ENCODE measurements at places on chromosomes 7 and 10.
A peak's percentile ranks its signal among the peaks of the same experiment; 100 is the strongest.

GRCh38 chr7:51013218-51013786 lies 230.6 kb upstream of the GRB10 start:
- DNase-seq, result no peak

DNA sequence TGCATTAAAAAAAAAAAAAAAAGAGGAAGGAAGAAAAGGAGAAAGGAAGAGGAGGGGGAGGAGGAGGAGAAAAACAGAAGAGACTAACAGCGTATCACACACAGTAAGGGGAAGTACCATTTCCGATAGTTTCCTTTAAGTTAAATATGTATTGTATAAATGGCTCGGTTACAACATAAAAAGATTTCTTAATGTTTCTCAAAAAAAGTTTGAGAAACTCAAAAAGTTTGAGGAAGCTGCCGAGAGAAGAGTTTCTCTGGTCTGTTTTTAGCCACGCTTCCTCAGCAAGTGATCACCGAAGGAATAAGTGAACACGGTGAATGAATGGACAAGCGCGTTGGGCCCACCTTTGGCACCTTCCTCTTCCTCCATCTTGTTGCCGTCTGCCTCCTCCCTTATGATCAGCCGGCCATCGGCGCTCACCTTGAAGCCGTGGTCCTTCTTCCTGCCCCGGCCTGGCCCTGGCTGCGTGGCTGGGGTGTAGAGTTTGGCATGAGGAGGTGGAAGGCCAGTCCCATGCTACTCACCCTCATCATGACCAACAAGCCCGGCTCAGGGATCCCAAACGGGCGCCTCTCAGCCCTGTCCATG lies 31.3 kb upstream of the FRAT2 start:
- DNase-seq, result no peak

- DNase-seq, result peak; percentile 36
Measured at GRCh38 chr10:87850742-87851205, 12.6 kb downstream of the KLLN start.

GRCh38 chr7:32115831-32116230 lies 45.6 kb upstream of the PDE1C start:
- no peak for DNase-seq

DNA sequence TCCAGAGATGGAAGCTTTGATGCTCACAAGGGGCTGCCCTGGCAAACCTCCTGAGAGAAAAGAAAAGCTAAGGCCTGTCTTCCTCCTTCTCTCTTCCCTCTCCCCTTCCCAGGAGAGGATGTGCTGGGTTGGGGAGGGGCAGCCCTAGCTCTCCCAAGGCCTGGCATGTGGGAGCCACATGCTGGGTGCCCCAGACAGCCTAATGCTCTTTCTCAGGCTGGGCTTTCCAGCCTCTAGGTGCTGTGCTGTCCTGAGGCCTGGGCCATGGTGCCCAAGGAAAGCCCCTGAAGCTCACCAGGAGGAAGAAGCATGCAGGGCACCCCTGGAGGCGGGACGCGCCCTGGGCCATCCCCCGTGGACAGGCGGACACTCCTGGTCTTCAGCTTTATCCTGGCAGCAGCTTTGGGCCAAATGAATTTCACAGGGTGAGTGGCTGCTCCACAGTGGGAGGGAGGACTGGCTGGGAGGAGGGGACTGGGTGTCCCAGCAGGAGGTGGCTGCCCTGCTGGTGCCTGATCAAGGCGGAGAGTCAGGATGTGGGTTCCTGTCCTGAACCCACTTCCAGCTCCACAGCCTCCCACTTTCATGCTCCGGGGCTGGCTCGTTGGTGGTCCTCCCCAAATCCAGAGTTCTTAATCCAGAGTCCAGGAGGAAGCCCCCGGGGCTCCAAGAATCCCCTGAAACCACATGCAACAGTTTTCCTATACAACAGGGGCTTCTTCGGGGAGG lies 1.7 kb downstream of the CPA5 start:
- DNase-seq, result no peak

- no peak for DNase-seq
Measured at GRCh38 chr10:116311706-116312490, 12.3 kb upstream of the CCDC172 start.

DNA sequence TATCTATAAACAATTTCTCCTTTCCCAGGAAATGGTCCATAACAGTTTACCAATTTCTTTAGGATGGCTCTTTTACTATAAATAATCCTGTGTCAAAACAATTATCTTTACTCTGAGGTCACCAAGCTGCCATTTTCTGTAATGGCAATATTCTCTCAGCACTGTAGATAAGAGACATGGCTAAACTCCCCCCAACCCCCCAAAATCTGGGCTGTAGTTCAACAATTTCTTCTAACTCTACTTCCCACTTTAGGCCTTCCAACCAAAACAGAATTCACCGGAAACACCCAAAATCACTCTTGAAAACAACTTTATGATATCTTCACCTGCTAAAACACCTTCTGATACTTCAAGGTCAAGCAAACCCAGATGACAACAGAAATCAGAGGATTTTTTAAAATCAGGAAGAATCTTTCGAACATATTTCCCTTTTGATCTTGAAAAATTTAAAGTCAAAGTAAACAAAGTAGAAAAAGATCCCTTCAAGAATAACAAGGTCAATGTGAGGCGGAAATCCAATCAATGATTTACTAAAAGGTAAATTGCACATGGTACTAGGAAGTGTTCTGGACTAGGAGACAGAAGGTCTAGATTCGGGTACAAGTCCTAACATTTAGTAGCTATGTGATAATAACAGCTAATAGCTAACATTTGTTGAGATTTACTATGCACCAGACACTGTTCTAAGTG lies 176.8 kb downstream of the CPEB3 start:
- no peak for DNase-seq

GRCh38 chr7:82015751-82016150 lies 245.9 kb upstream of the HGF start:
- no peak for DNase-seq

GRCh38 chr10:119330342-119330741 lies 123.0 kb downstream of the GRK5 start:
- DNase-seq, result no peak

GRCh38 chr7:131890176-131890575 lies 333.7 kb upstream of the PODXL start:
- no peak for DNase-seq

DNA sequence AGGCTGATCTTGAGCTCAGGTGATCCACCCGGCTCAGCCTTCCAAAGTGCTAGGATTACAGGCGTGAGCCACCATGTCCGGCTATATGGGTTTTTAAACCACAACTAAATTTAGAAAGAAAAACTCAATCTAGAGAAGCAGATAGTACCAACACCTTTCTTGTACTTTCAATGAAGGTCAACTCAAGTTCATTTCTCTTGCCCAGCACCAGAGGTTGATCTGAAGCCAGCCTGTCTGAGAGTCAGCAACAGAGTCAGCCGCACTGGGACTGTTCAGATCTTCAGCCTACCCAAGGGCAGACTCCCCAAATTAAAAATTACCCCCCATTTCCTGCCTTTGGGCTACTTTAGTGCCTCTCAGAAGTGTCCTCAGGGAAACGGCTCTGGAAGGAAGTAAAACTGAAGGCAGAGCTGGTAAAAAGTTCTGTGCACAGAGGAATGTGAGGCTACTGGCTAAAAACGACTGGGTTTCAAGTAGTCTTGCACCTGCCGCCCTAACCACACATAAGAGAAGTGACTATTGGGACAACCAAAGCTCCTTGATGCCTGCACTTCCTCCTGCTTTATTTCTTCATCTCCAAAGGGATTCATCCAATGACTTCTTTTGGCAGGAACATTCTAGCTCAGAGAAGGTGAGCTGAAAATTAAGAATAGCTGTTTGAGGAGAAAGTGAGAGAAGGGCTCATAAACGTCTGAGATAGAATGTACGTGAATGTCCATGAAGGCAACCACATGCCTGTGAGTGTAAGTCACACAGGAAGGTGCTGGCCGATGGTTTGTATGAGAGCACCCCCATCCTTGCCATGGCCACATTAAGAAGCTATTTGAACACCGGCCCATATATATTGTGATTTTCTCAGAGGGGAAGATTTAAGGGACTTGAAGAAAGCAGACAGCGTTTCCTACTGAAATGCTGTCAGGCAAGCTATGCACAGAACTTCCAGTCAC lies 142.4 kb upstream of the PRR15 start:
- no peak for DNase-seq

DNA sequence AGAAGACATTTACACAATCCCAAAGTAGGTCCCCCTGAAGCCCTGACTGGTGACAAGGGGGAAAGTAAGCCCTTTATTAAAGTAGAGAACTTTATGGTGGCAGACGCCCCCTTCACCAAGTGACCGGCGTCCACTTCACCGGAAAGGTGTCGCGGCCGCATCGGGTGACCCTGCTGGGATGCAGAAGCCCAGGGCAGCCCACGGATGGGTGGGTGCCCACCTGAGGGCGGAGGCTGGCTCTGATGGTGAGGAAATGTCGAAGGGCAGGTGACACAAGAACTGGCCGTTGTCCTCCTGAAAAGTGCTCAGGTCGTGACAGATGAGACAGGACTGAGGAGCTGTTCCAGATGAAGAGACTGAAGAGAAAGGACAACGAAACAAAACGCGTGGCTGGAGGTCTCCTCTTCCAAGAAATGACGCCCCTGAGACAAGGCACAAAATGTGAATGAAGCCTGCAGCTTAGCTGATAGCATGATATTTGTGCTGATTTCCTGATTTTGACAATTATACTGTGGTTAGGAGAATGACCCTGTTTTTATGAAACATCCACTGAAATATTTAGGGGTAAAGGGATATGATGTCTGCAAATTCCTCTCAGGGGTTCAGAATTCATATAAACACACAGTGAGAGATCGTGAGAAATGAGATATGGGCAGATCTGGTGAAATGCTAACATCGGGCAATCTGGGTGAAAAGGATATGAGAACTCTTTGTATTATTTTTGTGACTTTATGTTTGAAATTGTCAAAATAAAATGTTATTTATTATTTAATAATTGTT lies 123.9 kb downstream of the PRKAG2 start:
- no peak for DNase-seq

DNA sequence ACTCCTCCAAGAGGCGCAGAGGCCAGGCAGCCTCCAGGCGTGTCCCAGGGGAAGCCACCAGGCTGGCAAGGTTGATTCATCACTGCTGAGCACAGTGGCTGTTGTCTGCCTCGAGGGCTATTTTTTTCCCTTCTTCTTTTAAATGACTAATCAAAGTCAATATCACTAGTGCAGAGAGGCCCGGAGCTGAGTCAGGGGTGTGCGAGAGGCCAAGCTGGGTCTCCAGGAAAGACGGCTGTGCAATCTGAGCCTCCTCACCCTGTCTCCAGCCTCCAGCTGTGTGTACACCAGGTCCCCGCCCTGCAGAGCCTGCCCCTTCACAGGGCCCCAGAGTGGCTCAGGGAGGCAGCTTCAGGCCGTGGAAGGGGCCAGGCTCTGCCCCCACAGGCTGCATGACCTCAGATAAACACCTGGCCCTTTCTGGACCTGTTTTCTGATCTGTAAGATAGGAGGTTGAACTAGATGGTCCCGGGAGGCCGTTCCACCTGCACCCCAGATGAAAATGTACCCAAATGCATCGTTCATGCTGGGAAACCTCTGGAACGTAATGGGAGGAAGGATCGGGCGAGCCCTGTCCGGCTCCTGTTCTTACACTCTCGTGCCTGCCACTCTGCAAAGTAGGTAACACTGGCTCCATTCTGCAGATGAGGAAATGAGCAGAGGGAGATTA lies 3.7 kb downstream of the STX1A start:
- DNase-seq, result no peak

DNA sequence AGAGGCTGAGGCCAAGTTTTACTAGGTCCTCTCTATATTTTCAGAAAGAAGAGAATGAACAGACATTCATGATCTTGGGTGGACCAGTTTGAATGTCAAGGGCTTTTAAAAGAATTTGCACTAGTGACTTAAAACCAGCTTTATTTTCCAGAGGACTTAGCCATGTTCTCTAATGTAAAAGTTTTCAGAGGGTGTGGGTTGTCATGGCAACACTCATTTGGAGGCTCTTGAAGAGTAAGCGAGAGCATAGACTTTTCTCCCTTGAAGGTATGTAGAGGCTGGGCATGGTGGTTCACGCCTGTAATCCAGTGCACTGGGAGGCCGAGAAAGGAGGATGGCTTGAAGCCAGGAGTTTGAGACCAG lies 61.1 kb downstream of the GATA3 start:
- no peak for DNase-seq

GRCh38 chr10:70060389-70060788 lies 7.7 kb downstream of the MACROH2A2 start:
- no peak for DNase-seq

GRCh38 chr10:123537188-123537961 lies 128.8 kb upstream of the GPR26 start:
- no peak for DNase-seq

DNA sequence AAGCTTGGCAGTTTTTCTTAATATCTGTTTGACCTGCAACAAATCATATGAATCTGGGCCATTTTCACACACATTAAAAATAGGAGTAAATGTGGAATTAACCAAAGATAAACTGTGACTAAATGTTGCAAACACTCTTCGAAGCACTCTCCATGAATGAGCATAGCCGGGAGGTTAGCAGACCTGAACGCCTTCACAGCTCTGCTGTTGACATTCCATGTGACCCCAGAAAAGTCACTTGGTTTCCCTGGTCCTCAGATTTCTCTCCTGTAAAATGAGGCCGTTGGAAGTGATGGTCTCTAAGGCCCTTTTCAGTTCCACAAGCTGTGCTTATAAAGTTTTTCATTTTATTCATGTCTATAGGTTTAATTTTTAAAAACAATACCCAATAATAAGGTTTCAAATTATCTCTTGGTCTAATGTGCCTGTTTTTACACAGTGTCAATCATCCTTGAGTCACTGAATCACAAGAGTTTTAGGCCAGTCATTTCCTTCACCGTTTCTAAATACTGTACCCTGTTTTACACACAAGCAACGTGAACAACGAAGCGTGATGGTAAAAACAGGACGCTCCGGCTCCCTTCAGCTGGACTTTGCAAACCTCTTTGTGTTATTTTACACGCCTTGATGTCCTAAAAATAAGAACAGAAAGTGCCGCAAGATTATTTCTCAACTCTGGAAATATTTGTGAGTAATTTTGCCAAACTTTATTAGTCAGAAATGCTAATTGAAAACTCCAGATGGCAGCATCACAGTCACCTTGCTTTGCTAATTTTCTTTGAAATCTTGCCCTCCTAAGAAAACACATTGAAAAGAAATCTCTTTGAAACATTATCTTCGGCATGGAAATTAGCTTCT lies 38.6 kb upstream of the MET start:
- no peak for DNase-seq

GRCh38 chr7:155993420-155994278 lies 181.4 kb upstream of the SHH start:
- DNase-seq, result no peak

GRCh38 chr7:64639267-64640001 lies 26.5 kb upstream of the ZNF107 start:
- no peak for DNase-seq

- no peak for DNase-seq
Measured at GRCh38 chr10:84076540-84077195, 62.6 kb upstream of the GHITM start.

- DNase-seq, result no peak
Measured at GRCh38 chr7:95694334-95694733, 78.0 kb upstream of the DYNC1I1 start.

- DNase-seq, result no peak
Measured at GRCh38 chr10:6617309-6618076, 37.4 kb upstream of the PRKCQ start.

GRCh38 chr10:112913661-112914287 lies 36.3 kb upstream of the TCF7L2 start:
- DNase-seq, result no peak

Measured in NCI-H1694 (cell line).